HS-27A (cell line): ENCODE measurements at places on chromosomes 3 and 15.

GRCh38 chr3:187193181-187193580 lies 4.1 kb upstream of the RTP1 start:
- DNase-seq = no peak

GRCh38 chr15:67549736-67550135 lies 7.2 kb downstream of the MAP2K5 start:
- no peak for DNase-seq

- DNase-seq = no peak
These were observed 27.5 kb downstream of the CRYGS start for GRCh38 chr3:186516646-186517045.

GRCh38 chr15:23645371-23646164 lies 2.1 kb downstream of the MAGEL2 start:
- DNase-seq = no peak

DNA sequence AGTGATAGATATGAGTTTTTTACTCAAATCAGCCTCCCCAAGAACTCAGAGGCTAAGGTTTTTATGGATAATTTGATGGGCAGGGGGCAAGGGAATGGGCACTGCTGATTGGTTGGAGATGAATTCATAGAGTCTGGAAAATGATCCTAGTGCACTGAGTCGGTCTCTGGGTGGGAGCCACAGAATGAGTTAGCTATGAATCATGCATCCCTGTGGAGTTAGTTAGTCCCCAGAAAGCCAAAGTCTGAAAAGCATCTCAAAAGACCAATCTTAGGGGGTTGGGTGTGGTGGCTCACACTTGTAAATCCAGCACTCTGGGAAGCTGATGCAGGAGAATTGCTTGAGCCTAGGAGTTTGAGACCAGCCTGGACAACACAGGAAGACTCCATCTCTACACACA lies 516.1 kb downstream of the AGBL1 start:
- DNase-seq = no peak

GRCh38 chr3:140078343-140078742 lies 143.4 kb downstream of the CLSTN2 start:
- no peak for DNase-seq

GRCh38 chr15:58274885-58275284 lies 136.7 kb downstream of the AQP9 start:
- no peak for DNase-seq

DNA sequence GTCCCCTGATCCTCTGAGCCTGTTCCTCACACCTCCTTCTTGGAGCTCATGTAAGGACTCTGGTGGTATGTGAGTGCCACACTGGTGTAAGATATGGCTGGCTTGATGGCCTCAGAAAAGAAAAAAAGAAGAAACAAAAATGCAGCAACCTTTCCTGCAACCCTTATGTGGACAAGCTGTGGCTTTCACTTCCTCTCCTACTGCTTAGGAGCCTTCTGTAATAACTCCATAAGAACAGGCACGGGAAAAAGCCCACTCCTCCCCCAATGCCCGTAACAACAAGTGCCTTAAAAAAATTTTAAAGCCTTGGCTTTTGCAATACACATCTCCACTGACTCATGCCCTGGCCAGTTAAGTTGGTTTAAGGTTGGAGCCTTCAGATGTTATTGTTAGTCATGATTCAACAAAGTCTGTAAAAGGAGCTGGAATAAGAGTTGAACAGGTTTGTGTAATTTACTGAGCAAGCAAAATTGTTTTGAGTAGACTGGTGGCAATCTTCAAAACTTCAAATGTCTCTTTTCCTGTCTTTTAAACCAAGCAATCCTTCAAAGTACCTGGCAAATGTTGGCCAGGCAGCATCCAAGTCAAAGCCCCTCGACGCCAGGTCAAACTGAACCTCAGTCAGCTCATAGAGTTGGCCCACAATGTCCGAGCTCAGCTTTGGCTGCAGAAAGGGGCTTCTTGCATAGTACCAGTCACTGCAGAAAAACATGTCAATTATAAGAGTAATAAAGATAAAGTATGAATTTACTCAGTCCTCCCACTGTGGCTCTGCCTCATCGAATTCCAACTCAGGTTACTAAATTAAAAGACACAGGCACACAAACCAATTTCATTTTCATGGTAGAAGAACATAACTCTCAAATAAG lies 22.9 kb downstream of the FYCO1 start:
- DNase-seq = peak; percentile 51

GRCh38 chr3:183981990-183982644 lies 35.6 kb downstream of the ABCC5 start:
- no peak for DNase-seq

DNA sequence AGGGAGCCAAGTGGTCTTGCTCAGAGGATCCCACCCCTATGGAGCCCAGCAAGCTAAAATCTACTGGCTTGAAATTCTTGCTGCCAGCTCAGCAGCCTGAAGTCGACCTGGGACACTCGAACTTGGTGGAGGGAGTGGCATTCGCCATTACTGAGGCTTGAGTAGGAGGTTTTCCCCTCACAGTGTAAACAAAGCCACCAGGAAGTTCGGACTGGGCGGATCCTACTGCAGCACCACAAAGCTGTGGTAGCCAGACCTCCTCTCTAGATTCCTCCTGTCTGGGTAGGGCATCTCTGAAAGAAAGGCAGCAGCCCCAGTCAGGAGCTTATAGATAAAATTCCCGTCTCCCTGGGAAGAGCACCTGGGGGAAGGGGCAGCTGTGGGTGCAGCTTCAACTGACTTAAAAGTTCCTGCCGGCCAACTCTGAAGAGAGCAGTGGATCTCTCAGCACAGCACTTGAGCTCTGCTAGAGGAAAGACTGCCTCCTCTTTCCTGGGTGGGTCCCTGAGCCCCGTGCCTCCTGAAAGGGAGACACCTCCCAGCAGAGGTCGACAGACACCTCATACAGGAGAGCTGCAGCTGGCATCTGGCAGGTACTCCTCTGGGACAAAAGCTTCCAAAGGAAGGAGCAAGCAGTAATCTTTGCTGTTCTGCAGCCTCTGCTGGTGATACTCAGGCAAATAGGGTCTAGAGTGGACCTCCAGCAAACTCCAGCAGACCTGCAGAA lies 576.3 kb upstream of the NECTIN3 start:
- DNase-seq = no peak

DNA sequence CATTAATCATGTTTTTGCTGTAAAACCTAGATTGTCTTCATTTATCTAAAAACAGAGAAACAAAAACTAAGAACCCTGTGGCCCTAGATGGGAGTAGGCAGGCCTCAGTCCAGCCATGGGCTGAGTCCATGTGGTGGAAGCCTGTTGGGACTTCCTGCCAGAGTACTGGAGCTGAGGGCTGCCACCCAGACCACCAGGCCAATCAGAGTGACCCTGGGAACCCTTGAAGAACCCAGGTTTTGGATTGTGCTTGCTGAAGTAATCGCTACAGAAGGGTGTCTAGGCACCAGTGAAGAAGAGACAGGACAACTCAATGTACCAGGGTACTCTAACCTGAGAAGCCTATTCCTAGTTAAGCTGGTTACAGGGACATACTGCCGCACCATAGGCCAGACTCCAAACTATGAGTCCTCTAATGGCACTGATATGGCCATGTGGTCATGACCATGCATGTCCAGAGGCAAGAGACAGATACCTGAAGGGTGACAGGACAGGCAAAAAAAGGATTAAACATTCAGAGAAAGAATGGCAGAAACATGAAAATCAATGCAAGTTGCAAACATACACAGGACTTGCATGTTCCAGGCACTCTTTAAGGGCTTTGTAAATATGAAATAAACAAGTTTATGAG lies 12.9 kb downstream of the CSRNP1 start:
- DNase-seq = no peak

DNA sequence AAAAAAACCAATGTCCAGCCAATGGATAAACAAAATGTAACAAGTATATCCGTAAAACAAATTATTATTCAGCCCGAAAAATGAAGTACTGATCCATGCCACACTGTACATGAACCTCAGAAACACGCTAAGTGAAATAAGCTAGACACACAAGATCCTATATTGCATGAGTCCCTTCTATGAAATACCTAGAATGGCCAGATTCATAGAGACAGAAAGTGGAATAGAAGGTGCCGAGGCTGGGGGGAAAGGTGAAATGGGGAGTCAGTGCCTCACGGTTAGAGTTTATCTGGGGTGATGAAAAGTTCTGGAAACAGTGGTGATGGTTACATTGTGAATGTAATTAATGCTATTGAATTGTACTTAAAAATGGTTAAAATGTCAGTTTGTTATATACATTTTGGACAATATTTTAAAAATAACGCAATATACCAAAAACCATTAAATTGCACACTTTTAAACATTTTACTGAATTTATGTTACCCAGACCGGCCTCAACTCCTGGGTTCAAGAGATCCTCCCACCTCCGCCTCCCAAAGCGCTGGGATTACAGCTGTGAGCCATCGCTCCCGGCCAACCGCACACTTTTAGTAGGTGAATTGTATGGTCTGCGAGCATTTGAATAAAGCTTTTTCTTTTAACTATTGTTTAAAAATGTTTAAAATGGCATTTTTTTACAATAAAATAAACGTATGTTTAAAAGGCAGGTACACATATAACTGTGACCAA lies 2.1 kb downstream of the RNF168 start:
- no peak for DNase-seq

DNA sequence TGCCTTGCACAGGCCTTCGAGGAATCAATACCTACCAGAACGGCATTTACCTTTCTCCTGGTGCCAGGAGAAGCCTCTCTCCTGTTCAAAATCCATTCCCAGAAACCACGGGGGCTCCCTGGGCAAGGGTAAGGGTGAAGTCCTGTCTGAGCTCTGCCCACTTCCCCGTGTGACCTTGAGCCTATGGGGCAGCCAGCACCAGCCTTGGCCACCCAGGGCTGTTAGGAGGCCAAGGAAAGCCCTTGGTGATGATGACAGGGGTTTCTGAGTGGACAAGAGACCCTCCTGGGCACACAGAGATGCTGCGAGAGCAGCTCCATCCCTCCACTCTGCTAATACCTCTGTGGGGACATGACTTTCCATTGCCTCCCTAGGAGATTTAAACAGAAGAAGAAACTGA lies 5.9 kb downstream of the SCN5A start:
- DNase-seq = no peak

DNA sequence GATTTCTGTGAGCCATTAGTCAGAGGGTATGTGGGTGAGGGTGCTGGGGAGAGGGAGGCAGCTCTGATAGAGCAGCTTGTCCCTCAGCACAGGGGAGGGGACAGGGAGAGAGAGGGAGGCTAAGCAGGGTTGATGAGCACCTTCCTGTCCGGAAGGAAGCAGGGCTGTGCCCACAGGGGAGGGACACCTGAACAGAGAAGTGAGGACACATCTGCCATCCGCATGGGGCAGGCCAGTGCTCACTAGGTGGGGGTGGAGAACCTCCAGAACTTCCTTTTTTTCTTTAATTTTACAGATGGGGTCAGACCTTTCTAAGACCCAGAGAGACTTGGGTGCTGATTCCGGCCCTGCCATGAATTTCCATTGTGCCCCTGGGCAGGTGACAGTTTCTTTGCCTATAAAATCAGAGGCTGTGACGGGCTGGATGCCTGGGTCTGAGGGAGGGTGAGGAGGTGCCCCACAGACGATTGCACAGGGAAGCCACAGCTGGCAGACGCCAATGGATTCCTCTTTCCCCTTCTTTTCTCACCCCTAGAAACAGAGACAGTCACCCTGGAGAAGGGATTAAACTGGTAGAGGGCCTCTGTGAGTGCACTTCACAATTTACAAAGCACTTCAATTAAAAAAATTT lies 4.1 kb upstream of the TGM5 start:
- DNase-seq = no peak

DNA sequence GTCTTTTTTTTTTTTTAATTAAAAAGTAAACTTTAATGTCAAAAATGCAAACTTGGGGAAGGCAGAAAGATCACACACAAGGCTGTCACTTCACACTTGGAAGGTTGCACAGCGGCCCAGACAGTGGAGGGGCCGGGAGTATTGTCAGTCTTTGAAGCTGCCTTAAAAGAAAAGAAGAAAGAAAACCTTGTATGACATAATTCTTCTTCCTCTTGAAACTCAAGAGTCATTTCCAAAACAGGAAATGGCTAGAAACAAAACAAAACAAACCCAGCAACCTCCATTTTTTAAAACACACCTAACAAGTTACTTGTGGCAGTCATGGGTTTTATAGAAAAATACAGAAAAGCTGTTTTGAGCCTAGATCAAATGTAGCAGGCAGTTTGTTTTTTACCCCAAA lies 68.1 kb upstream of the MAGI1 start:
- DNase-seq = no peak

DNA sequence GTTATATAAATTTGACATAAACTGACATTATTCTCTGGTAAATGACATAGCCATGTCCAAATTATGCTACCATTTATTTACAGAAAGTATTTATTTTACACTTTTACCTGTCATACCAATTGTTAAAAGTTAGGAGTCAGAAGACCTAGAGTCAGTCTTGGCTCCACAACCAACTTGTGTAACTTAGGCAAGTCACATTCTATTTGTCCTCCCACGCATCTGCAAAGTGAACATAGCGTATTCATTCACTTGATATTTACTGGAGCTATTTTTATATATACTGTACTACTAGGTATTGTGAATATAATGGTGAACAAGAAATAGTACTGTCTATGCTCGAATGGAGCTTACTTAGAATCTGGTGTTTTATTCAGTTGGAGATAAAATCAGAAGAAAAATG lies 78.7 kb downstream of the ZNF280D start:
- DNase-seq = no peak

DNA sequence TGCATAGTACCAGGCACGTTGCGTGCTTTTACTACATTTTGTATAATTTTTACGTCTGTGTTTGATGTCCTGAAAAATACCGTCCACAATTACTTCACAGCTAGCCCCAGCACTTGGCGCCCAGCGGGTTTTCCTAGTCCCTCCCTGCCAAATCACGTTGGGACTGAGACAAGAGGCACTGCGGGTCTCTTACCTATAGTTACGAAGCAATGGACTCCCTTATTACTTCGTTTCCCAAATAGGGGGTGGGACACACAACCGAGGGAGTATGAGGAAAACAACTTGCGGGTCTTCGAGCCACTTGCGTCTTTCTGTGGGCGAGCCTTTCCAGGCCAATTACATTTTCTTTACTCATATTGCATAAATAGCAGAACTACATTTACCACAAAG lies 620 bp upstream of the CMSS1 start:
- no peak for DNase-seq

DNA sequence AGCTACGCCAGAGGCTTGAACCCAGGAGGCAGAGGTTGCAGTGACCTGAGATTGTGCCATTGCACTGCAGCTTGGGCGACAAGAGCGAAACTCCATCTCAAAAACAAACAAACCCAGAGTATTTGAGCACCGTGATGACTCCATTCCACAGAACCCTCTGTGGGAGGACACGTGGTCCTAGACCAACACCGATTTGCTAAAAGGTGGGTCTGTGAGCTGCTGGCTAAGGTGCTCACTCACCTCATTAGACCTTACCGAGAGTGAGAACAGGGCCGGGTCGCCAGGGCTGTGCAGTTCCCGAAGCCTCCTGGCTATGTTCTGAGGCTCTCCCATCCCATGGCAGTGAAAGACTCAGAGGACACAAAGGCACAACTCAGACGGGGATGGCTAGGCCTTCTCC lies 17.9 kb downstream of the ABHD2 start:
- DNase-seq = no peak

- no peak for DNase-seq
These were observed 167.5 kb downstream of the EBLN2 start for GRCh38 chr3:73228959-73229358.

DNA sequence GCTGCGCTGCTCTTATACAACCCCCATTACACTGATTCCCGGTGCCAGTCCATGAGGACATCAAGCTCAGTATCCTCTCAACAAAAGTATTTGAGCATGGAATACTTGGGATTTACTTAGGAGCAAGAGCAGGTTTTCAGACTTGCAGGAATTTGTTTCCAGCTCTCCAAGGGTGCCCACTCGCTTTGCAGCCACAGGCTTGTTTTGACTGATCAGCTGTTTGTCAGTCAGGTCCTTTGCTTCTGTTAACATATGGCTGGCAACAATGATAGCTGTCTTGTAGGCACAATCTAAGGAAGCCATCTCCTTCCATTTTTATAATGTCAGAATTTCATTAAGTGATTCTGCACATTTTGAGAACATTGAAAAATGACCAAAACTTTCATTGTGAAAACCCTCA lies 38.2 kb upstream of the MCF2L2 start:
- DNase-seq = no peak
